ENCODE measurements at places on chromosomes 11 and 22.

GRCh38 chr22:42033263-42034181 lies 34.9 kb downstream of the WBP2NL start:
- no peak for DNase-seq

GRCh38 chr11:2159536-2160413 lies 1.2 kb downstream of the INS start:
- no peak for DNase-seq

DNA sequence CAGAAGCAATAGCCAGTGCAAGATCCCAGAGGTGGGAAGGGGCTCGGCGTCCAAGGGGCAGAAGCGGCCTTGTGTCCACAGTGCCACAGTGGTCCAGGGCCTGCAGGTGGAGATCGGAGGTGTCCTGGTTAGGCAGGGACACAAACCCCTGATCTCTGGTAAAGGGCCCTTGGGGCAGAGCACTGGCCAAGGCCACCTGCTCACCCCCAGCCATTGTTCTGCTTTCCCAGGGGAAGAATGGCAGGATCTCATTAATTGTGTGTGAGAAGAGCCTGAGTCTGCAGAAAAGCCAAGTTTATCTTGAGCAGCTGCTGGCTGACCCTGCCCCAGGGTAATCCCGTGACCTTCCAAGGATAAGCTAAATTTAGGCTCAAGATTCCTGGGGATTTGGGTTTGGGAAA lies 3.1 kb upstream of the CLDN5 start:
- no peak for DNase-seq

DNA sequence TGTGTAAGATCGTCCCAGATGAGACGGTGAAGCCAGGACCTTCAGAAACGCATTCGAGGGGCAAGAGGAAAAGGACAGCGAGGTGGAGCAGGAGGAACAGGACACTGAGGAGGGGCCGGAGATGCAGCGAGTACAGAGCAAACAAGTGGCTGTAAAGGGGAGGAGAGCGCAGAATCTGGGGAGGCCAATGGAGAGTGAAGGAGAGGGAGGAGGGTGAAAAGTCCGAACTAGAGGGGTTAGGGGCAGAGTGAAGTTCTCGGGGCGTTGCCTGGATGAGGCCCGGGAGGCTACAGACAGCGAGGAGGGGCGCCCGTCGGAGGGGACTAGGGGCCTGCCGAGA lies 8.8 kb upstream of the PPIL2 start:
- DNase-seq, result no peak

DNA sequence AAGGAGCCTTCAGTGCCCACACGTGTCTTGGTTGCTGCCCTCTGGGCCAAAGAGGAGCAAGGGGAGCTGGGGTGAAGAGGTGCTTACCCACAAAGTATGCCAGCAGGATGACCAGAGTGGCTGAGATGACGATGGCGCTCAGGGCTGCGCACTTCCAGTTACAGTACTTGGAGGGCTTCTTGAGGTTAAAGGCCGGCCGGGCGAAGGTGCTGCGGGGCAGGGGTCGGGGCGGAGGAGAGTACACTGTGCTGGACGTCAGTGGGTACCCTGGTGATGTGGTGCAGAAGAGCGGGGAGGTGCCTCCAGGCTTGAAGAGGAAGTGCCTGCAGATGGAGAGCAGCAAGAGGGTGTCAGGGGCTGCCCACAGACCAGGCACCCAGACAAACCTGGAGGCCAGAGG lies 315.0 kb upstream of the NARS2 start:
- no peak for DNase-seq

GRCh38 chr11:69298267-69299022 lies 4.5 kb downstream of the MYEOV start:
- DNase-seq, result no peak

DNA sequence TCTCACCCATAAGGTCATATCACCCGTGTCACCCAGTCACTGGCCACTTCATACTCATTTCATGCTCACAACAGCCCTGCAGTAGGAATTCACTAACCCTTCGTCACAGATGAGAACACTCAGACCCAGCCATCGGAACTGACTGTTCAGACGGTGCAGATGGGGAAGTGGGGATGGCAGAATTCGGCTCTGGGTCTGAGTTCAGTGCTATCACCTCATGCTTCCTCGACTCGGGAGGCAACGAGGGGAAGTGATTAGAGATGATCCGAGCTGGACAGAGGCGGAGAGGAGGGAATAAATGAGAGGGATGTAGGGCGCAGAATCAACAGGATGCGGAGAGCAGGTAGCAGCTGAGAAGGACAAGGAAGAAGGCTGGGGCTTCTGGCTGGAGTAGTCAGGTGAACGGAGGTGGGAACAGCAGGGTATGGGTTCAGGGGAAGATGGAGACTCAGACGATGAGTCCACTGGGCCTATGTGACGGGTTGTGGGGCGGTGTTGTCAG lies 4.7 kb downstream of the B3GNT6 start:
- DNase-seq, result no peak

GRCh38 chr11:38538866-38539680 lies 1941.0 kb upstream of the RAG2 start:
- peak; percentile 53 for DNase-seq

DNA sequence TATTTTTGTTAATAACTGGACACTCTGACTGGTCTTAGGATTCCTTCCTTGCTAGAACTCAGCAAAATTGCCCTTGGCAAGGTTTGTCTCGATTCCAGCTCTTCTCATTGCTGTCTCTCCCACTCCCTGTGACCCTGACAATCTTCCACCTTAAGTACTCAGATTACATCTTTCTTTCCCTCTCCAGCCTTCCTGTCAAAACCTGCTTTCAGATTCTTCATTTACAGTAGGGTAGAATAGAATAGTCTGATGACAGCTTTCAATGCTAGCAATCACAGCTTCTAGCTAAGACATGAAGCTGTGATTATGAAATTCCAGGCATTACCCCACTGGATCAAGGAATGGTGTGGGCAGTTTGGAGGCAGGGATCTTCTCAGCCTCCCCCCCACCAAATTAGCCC lies 39.2 kb upstream of the LMO2 start:
- DNase-seq, result no peak

DNA sequence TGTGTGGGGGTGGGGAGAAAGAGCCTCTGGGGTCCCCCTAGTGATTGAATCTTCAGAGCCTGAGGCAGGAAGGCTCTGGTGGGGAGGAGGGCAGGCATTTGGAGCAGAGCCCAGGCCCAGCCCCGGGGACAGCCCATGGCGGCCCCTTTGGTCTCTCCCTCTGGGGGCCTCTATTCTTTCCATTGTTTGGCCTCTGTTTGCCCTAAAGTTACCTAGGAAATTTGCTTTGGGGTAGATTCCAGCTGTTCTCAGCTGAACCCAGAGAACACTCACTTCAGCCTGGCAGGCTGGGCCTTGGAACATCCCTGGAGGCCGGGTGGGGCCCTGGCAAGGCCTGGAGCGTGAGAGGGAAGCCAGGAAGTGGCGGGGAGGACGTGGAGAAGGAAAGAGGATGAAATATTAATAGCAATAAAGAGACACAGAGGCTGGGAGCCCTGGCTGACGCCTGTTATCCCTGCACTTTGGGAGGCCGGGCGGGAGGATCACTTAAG lies 22.9 kb upstream of the A4GALT start:
- DNase-seq, result no peak

- no peak for DNase-seq
Observed at GRCh38 chr11:2709429-2709828, 9.6 kb upstream of the KCNQ1OT1 start.

- no peak for DNase-seq
Observed at GRCh38 chr22:42928969-42929837, 72.1 kb upstream of the ARFGAP3 start.

DNA sequence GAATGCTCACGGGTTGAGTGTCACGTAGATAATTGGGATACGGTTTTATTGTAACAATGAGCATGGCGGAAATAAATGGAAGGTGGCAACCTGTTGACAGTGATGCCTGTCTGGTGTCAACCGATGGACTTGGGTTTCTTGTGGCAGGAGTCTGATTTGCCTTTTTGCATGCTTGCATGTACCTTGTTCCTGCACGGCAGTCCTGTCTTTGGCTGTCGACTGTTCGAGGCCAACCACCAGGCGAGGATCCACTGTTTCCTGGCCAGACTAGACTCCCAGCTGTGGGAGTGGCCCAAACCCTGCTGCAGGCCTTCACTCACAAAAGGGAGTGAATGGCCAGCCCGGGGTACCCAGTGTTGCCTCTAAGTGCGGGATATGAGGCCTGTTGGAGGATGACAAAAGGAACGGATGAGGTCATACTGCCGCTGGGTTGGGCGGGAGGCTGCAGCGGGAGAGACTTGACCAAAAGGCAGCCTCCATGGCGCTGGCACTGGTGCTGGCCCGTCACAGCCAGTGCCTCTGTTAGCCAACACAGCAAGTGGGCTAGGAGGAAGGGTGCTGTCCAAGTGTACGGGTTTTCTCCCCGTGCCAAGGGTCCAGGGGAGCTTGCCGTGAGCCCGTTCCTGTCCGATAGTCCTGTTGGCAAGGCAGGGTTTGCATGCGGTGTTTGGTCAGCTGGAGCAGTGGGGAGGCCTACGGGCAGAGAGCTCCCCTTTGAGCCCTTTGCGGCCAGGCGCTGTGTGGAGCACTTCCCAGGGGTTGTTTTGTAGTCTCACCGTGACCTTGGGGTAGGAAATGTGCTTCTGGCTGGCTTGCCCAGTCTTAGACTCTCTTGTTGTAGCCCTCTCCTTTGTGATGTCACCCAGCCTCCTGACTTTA lies 974 bp downstream of the DGCR8 start:
- DNase-seq, result no peak

DNA sequence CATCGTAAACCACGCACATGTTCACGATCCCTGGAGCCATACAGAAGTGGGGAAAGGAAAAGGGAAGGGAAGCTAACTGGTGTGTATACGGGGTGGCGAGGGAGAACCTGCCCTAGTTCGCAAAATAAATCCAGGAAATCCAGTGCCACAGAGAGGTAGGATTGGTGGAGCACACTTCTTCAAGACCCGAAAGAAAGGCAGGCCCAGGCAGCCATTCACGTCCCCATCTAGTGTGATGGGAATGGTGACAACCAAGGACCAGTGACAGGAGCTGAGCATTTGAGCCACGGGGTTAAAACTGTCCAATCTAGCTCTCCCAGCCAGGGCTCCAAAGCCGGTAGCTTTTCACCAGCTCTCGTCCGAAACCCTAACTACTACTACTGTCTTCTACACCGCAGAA lies 53.7 kb downstream of the IGSF9B start:
- no peak for DNase-seq

- no peak for DNase-seq
Observed at GRCh38 chr11:21489416-21490115, 703.3 kb upstream of the ANO5 start.

GRCh38 chr22:40027191-40028097 lies 32.7 kb downstream of the FAM83F start:
- no peak for DNase-seq

GRCh38 chr11:110428956-110429730 lies 605 bp upstream of the FDX1 start:
- no peak for DNase-seq

GRCh38 chr11:61133956-61134662 lies 27.1 kb downstream of the VPS37C start:
- DNase-seq, result no peak

- no peak for DNase-seq
Observed at GRCh38 chr11:46680164-46680760, 20.2 kb downstream of the ARHGAP1 start.

DNA sequence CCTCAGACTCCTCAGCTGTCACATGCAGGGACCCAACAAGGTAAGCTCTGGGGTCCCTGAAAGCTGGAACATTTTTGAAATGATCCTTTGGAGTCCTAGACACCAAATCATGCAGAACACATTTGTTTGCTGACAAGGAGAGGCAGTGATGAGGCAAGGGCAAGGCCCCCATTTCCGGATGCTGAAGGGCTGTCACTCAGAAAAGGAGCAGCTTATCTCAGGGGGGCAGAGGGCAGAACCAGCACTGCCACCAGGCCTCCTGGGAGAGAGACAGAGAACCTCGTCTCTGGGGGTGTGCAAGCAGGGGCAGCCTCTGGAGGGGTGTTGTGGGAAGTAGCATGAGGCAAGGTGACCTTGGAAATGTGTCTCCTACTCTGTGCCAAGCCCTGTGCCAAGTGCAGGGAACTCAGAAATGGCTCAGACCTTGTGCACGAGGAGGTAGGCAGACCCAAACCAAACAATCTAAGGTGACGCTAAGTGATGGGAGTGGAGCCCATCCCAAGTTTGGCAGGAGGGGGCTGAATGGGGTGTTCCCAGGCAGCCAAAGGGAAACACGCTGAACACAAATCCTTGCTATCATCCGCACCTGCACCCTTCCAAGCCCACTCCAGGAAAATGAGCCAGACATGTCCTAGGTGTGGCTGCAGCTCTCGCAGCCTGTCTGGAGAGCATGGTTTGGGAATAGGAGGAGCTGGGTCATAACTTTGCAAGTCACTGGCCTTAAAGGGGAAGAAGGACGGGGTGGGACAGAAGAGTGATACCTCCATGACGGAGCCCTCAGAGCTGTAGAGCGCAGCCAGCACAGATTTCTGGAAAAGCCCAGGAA lies 94.2 kb downstream of the PDE2A start:
- no peak for DNase-seq

Data from hematopoietic multipotent progenitor cell treated with erythropoietin and hydrocortisone succinate and interleukin-3 and kit ligand, for 17 days (in vitro differentiated cells).